ENCODE measurements at places on chromosomes 5 and 9.

DNA sequence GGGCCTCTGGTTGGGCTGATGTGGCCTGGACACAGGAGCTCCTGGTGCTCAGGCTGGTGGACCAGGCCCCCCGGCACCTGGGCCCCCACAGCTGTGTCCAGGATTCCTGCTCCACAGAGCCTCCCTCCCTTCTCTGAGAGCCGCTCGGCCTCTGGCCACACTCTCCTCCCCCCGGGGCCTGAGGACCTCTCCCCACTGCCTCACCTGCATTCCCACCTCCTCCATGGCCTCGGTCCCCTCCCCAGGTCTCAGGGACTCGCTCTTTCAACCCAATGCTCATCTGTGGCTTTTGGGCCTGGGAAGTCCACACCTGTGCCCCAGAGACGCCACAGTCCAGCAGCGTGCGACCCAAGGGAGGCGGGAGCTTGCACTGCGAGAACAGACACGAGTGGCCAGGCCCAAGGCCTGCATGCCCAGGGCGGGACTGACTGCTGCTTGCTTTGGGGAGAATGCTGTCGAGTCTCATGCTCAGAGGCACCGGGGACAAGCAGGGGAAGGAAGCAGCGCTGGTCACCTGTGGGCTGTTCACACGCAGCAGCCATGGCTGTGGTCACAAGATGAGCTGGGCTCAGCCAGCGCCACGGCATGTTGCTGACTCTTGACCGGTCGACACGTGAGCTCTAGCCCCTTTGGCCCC is 14.6 kb downstream of the PAEP start:
- no peak for DNase-seq

DNA sequence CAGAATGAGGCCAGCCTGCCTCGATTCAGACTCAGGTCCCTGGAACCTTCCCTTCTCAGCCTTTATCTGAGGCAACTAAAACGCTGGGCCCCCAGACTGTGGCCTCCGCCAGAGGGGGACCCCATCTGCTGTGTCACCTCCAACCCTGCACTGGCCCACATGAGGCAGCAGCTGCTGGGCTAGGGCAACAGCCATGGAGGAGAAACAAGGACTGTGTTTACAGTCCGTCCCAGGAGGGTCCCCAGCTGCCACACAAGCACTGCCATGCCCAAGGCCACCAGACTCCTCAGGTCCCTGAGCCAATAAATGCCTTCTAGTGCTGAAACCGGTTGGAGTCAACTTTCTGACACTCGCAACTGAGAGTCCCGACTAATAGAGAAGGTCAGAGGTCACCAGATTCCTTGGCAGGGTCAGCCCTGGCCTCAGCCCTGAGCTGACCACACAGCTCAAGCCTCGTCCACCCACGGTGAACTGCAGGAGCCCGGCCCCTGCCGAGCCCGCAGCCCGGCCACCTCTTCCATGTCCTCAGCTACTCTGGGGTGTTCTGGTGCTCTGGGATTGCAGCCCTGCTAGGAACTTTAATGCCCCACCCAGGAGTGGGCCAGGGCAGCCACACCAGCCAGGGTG is 77.0 kb downstream of the ZNF354C start:
- no peak for DNase-seq

GRCh38 chr9:84111726-84112125 is 131.1 kb downstream of the RMI1 start:
- no peak for DNase-seq

DNA sequence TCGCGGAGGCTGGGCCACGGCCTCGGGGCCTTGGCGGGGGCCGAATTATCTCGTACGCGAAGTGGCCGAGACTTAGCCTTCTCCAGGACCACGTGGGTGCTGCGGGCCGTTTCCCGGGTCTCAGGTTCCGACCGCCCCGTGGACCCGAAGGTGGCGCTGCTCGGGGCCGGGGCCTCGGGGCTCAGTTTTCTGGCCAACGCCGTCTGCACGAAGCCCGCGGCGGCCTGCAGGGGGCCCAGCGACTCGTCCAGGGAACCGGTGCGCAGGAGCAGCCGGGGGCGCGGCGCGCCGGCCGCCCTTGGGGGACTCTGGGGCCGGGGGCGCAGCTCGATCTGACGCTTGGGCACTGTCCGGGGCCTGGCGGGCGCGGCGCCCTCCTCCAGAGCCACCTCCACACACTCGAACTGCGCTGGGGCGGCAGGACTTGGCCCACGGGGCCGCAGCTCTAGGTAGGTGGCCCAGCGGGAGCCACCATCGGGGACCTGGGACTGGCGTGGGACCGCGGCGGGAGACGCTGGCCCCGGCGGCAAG is 716 bp downstream of the PROB1 start:
- DNase-seq: peak; percentile 71

DNA sequence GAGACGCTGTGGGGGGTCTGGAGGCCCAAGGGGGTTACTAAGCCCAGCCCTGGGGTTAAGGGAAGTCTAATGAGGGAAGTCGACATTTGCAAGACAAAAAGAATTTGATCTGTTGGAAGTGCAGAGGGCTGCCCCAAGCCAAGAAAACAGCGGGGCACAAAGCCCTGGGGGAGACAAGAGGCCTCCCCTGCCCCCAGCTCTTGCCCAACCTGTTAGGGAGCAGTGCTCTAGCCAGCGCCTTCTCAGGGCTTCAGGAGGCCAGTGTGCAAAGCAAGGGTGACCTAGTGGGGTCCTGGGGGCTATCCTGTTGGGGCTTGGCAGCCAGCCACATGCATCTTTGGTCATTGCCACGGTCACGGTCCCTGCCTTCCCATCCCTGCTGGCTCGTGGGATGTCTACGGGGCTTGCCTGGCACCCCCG is 25.2 kb downstream of the GFI1B start:
- DNase-seq: no peak

Measured in eye (tissue), 1 donor.